ENCODE measurements at places on chromosomes 4 and X. TPM values are rescaled to one million over a fixed set of nuclear protein-coding genes. Genes with fewer than 3 reads are reported as not detected.

DCAF4L1 gene
- 0.05 TPM for polyA plus RNA-seq

MXRA5 gene
- 1.2 TPM for polyA plus RNA-seq

- no peak overlapping the region for H3K4me3 ChIP-seq
- no peaks in the 10 kb centered on the region for H3K36me3 ChIP-seq
- no peaks in the 10 kb centered on the region for H3K27me3 ChIP-seq
- peak overlapping the region; percentile 84 for H3K27ac ChIP-seq
- DNase-seq, result peak; percentile 45
These were observed 110.3 kb upstream of the KIT start for GRCh38 chr4:54547299-54548097.

DNA sequence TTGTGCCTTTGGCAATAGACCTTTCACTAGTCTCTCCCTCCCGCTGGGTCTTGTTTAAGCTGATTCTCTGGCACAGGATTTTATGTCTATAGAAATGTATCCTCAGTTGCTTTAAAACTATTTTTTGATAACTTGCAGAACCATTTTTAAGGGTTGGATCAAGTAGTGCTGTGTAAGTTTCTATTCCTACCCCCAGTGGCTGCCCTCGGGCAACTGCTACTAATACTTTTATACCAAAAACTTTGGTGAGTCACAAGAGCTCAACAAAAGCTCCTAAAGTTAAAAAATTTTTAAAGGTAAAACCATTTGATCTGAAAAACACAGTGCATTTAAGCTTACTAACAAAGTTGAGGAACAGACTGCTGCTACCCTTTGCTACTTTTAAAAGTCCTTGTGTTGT is 1460.6 kb upstream of the PCDH7 start:
- no peaks in the 10 kb centered on the region for H3K36me3 ChIP-seq
- no peak overlapping the region for H3K4me3 ChIP-seq
- H3K27me3 ChIP-seq, result no peaks in the 10 kb centered on the region
- H3K4me1 ChIP-seq, result no peaks in the 10 kb centered on the region
- no peak overlapping the region for H3K27ac ChIP-seq

- DNase-seq, result no peak
- H3K36me3 ChIP-seq, result no peaks in the 10 kb centered on the region
- no peaks in the 10 kb centered on the region for H3K4me1 ChIP-seq
These were observed 38.0 kb downstream of the RADX start for GRCh38 chrX:106649523-106650428.

GRCh38 chr4:53547983-53548382 is 43.3 kb downstream of the LNX1 start:
- DNase-seq, result no peak
- peaks cover 3% of the 10 kb centered on the region for H3K4me1 ChIP-seq
- H3K36me3 ChIP-seq, result no peaks in the 10 kb centered on the region
- no peaks in the 10 kb centered on the region for H3K27me3 ChIP-seq
- H3K4me3 ChIP-seq, result no peak overlapping the region
- no peak overlapping the region for H3K27ac ChIP-seq

RGN gene
- polyA plus RNA-seq, result 6.8 TPM

GRCh38 chrX:119062750-119063374 is 9.9 kb upstream of the CT47C1 start:
- no peak for DNase-seq
- H3K27me3 ChIP-seq, result no peaks in the 10 kb centered on the region
- no peak overlapping the region for H3K27ac ChIP-seq
- no peak overlapping the region for H3K4me3 ChIP-seq
- H3K36me3 ChIP-seq, result no peaks in the 10 kb centered on the region
- peaks cover 4% of the 10 kb centered on the region for H3K4me1 ChIP-seq

GRCh38 chr4:175460414-175460813 is 351.6 kb downstream of the GPM6A start:
- no peak overlapping the region for H3K4me3 ChIP-seq
- H3K27ac ChIP-seq, result no peak overlapping the region
- H3K36me3 ChIP-seq, result no peaks in the 10 kb centered on the region
- H3K4me1 ChIP-seq, result no peaks in the 10 kb centered on the region
- DNase-seq, result peak; percentile 7
- no peaks in the 10 kb centered on the region for H3K27me3 ChIP-seq

- H3K27ac ChIP-seq, result no peak overlapping the region
- H3K36me3 ChIP-seq, result no peaks in the 10 kb centered on the region
- no peaks in the 10 kb centered on the region for H3K27me3 ChIP-seq
- DNase-seq, result no peak
- H3K4me1 ChIP-seq, result no peaks in the 10 kb centered on the region
These were observed 291.1 kb downstream of the QDPR start for GRCh38 chr4:17220816-17221215.

- no peak overlapping the region for H3K4me3 ChIP-seq
- no peaks in the 10 kb centered on the region for H3K4me1 ChIP-seq
- no peaks in the 10 kb centered on the region for H3K36me3 ChIP-seq
- H3K27me3 ChIP-seq, result no peaks in the 10 kb centered on the region
These were observed 39.9 kb downstream of the DCX start for GRCh38 chrX:111372086-111372485.

TRPC5OS gene
- not detected for polyA plus RNA-seq

TMSB15C gene
- 0.33 TPM for polyA plus RNA-seq

DNA sequence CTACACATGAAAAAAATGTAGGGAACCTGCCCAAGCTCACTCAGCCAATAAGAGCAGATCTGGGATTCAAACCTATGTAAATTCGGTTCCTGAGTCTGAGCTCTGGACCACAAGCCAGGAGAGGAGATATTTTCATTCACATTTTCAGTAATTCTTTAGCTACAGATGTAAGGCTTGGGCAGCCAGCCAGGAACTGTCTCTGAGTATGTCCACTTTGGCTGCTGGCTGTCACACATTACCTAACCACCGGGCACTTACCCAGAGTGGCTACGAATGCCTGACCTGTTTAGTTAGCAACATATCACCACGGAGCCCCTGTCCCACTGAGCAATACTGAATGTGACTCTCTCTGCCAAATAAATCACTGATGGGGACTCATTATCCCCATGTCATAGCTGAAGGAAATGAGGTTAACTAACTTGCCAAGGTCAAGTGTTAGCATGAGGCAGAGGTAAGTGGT is 15.3 kb downstream of the USP46 start:
- H3K4me1 ChIP-seq, result peaks cover 47% of the 10 kb centered on the region
- peak; percentile 72 for DNase-seq
- no peaks in the 10 kb centered on the region for H3K27me3 ChIP-seq
- H3K27ac ChIP-seq, result no peak overlapping the region
- H3K4me3 ChIP-seq, result no peak overlapping the region

DNA sequence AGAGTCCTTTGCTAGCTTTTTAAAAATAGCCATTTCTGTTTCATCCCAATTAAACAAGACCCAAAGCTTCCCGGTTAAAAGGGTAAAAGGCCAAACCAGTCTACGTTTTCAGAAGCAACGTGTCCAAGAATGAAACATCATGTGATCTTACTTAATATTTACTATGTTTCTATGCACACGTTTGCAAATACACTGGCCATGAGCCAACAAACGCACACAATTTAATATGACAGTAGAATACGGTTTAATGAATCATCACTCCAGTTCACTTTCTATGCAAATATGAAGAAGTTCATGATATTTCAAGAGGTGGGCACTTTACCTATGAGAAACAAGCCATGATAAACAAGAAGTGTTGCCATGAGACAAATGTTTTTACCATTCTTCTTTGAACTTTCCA is 4.3 kb downstream of the NR0B1 start:
- no peak for DNase-seq
- H3K4me1 ChIP-seq, result no peaks in the 10 kb centered on the region
- H3K36me3 ChIP-seq, result no peaks in the 10 kb centered on the region
- H3K27ac ChIP-seq, result no peak overlapping the region

- H3K4me1 ChIP-seq, result no peaks in the 10 kb centered on the region
- DNase-seq, result no peak
- no peak overlapping the region for H3K4me3 ChIP-seq
- no peak overlapping the region for H3K27ac ChIP-seq
These were observed 174.0 kb downstream of the GLUD2 start for GRCh38 chrX:121221322-121221977.

- H3K27me3 ChIP-seq, result no peaks in the 10 kb centered on the region
- no peak for DNase-seq
- H3K4me3 ChIP-seq, result no peak overlapping the region
- no peaks in the 10 kb centered on the region for H3K4me1 ChIP-seq
These were observed 441.1 kb downstream of the KCNIP4 start for GRCh38 chr4:21507439-21507838.

DNA sequence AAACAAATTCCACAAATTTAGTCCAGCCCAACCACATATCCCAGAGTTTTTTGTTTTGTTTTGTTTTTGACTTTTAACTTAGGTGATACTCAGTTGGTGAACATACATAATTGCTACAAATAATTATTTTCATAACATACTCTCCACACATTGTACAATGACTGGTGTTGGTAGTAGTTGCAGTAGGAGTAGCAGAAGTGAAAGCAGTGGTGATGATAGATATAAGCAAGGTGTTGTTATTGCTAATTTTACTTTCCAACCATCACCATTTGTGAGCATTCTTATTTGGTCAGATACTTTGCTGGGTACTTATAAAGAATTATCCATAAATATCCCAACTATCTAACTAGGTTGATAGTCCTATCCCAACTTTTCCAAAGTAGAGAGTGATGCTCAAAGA is 47.3 kb downstream of the ARHGAP24 start:
- DNase-seq, result no peak
- no peaks in the 10 kb centered on the region for H3K4me1 ChIP-seq
- no peaks in the 10 kb centered on the region for H3K36me3 ChIP-seq
- no peak overlapping the region for H3K27ac ChIP-seq
- H3K4me3 ChIP-seq, result no peak overlapping the region
- no peaks in the 10 kb centered on the region for H3K27me3 ChIP-seq

DNA sequence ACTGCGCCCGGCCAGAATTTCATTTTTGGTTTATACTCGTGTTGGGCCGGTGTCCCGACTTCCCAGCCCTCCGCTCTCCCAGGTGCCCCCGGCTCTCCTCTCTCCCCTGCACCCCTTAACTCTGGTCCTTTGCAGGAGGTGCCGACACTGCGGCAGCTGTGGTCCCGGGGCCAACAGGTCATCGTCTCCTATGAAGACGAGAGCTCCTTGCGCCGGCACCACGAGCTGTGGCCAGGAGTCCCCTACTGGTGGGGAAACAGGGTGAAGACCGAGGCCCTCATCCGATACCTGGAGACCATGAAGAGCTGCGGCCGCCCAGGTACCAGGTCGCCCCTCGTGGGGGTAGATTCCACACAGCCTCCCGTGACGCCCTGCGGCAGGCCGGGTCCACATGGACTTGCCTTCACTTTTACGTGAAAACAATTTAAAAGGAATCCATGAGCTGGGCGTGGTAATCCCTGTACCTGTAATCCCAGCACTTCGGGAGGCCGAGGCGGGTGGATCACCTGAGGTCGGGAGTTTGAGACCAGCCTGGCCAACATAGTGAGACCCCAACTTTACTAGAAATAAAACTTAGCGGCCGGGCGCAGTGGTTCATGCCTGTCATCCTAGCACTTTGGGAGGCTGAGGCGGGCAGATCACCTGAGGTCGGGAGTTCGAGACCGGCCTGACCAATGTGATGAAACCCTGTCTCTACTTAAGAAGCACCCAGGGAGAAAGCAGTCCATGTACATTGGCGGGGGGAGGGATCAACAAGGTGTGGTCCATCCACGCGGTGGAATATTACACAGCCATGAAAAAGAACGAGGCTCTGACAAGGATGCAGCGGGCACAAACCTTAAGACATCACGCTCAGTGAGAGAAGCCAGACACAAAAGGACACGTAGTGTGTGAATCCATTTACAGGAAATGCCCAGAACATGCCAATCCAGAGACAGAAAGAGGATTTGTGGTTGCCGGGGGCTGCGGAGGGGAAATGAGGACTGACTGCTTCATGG is 12.0 kb downstream of the PLCXD1 start:
- H3K4me1 ChIP-seq, result no peaks in the 10 kb centered on the region
- DNase-seq, result peak; percentile 22
- H3K4me3 ChIP-seq, result no peak overlapping the region
- H3K27ac ChIP-seq, result no peak overlapping the region

TXK gene
- 0.37 TPM for polyA plus RNA-seq

GRCh38 chr4:154877110-154877760 is 96.2 kb downstream of the RBM46 start:
- H3K27ac ChIP-seq, result no peak overlapping the region
- H3K27me3 ChIP-seq, result no peaks in the 10 kb centered on the region
- H3K4me1 ChIP-seq, result no peaks in the 10 kb centered on the region
- DNase-seq, result no peak
- H3K36me3 ChIP-seq, result no peaks in the 10 kb centered on the region

SLC16A2 gene
- polyA plus RNA-seq, result 2.3 TPM

- H3K4me1 ChIP-seq, result no peaks in the 10 kb centered on the region
- H3K4me3 ChIP-seq, result no peak overlapping the region
- no peak for DNase-seq
- H3K27me3 ChIP-seq, result peaks cover 5% of the 10 kb centered on the region
- no peak overlapping the region for H3K27ac ChIP-seq
- H3K36me3 ChIP-seq, result no peaks in the 10 kb centered on the region
These were observed 51.4 kb downstream of the NPY5R start for GRCh38 chr4:163395055-163395454.

DNA sequence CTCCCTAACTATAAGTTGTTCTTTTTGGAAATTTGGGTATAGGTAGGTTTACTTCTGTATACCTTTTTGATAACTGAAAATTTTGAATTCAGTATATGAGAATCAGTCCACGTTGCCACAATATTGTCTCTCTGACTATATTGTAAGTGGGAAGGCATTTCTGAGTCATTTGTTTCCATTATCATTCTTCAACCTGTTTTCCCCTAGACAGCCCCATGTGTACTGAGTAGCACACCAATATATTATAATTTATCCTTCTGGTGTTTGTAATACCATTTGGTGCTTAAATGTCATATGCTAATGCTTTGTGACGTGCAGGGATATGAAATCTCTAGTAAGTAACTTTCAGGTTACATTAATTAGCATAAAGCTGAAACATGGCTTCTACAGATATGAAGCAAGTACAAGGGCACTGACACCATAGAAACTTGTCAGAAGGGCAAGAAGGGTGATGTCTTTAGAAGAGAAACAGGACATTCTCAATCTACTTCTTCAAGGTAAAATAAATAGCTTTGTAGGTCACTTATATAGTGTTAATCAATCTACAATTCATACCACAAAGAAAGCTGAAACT is 27.7 kb downstream of the PAK3 start:
- H3K27ac ChIP-seq, result no peak overlapping the region
- no peak overlapping the region for H3K4me3 ChIP-seq
- no peaks in the 10 kb centered on the region for H3K36me3 ChIP-seq

DNA sequence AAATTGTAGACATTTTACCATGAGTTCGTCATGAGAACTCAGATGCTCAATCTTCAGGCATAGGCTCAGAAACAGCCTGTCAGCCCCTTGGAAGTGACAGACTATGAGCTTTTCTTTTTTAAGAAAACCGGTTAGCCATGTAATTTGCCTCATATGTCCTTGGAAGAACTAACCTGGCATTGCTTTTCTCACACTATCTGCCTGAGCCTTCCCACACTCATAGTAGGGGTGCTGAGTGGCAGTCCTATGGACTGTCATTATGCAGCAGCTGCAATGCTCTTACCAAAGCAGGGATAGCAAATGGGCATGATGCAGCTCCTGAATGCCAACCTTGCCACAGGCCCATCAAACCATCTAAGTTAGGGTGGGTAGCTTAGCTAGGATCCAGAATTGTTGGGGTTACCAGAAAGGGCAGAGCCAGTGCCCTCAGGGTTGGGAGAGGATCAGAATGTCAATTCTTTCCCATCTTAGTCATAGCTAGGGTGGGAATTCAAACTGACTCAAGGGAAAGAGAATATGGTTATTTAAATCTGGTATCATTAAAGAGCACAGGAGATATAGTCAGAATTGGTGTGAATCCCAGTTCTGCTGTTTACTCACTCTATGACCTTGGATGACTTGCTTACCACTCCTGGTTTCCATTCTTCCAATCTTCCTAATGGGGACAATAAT is 230.6 kb upstream of the CPEB2 start:
- no peak overlapping the region for H3K27ac ChIP-seq
- peaks cover 8% of the 10 kb centered on the region for H3K4me1 ChIP-seq
- no peak for DNase-seq
- H3K4me3 ChIP-seq, result no peak overlapping the region
